Suppressor macrophage treated with lipopolysaccharide for 1 hour (primary cell): ENCODE measurements at places on chromosomes 7 and 10.

- no peak for DNase-seq
Observed at GRCh38 chr10:65566906-65567305, 1358.9 kb upstream of the LRRTM3 start.

GRCh38 chr10:5694573-5694972 is 9.9 kb downstream of the TASOR2 start:
- DNase-seq, result no peak

GRCh38 chr7:45143616-45144015 is 14.0 kb upstream of the RAMP3 start:
- DNase-seq, result no peak

GRCh38 chr10:61151059-61151458 is 207.1 kb upstream of the RHOBTB1 start:
- no peak for DNase-seq

DNA sequence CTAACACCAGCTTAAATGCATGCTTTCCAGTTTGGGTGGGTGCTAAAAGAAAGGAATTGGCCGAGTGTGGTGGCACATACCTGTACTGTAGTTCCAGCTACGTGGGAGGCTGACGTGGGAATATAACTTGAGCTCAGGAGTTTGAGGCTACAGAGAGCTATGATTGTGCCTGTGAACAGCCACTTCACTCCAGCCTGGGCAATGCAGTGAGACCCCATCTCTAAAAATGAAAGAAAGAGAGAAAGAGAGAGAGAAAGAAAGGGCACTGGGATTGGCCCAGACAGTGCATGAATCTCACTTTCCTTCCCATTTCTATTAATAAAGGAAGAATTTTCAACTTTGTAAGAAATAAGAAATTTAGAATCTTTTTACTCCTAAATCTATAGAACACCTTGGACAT is 265.4 kb downstream of the CREB5 start:
- no peak for DNase-seq

DNA sequence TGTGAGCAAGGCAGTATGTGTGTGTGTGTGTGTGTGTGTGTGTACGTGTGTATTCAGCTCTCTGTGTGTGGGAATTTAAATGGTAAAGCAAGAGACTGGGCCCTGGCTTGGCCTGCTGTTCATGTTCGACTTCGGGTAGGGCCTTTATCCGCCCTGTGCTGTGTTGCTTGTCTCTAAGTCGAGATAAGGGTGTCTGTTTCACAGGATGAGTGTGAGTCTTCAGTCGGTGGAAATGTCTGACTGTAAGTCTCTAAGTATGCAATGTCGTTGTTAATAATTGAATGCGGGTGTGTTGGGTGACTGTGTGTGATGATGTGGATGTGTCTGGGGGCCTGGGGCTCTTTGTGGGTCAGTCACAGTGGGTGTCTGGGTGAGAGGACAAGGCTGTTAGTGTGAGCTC is 34.8 kb downstream of the HIF1AN start:
- no peak for DNase-seq
